ENCODE measurements at places on chromosomes 6 and 20. TPM values are rescaled to one million over a fixed set of nuclear protein-coding genes. Genes with fewer than 3 reads are reported as not detected.

DNA sequence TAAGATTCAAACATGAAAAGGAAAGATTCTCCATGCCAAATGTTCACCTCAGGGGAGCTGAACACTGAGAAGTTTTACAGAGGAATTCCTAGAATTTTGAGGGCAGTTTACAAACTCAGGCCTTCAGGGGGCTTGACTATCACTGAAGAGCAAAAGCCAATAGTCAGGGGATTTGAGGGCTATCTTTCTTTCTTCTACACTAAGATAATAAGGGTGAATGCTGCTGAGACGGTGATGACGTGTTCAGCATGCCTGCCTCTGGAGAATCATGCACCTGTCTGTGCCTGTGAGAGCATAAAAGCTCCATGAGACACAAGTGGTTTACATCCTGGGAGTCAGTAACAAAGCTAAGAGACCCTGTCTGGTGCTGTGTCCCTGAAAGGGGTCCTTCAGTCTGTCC lies 1085.6 kb downstream of the KIF16B start:
- DNase-seq: no peak

DNA sequence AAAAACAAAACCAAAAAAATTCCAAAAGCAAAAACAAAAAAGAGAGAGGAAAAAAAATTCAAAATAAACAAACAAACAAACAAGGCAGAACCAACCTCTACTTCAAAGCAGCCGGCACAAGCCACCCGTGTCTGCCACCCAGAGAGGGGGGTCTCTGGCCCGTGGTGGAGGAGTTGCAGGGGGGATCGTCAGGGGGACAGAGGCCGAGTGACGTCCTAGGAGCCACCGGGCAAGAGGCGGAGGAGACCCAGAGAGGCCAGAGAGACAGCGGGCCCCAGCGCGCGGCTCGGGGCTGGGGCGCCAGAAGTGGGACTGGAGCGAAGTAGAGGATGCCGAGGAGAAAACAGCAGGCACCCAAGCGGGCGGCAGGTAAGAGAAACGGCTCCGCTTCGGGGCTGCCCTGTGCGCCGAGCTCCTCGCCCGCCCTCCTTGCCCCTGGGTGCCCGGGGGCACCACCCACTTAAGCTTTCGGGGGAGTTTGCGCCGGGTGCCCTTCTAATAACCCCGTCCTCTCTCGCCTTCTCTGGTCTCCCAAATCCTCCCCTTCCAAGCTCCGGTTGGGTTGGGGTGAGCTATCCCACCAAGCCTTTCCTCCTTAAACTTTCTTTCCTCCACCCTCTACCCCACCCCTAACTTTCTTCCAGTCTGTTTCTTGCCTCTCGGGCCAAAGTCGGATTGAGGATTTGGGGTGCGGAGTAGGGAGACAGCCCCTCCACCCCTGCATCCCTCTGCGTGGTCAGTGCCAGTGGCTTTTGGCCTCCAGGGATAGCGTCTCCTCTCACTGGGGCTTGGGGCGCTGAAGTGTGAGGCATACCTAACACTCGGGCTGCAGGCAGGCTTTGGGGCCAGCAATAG lies 1.0 kb downstream of the TSHZ2 start:
- no peak for DNase-seq

- no peak for DNase-seq
These were observed 319.1 kb downstream of the CD83 start for GRCh38 chr6:14436592-14437132.

The OR2B6 gene
- total RNA-seq: not detected

GRCh38 chr6:147979966-147980365 lies 362.7 kb upstream of the SASH1 start:
- DNase-seq: no peak

DNA sequence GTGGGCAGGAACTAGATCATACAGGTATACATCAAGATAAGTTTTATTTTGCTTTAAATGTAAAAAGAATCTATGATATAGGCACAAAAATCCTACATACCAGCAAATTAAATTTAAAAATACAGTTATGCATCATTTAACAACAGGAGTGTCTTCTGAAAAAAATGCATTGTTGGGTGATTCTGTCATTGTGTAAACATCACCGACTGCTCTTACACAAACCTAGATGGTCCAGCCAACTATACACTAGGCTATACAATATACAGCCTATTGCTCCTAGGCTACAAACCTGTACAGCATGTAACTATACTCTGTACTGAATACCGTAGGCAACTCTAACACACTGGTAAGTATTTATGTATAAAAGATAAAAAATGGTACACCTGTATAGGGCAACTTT lies 139.4 kb downstream of the RNGTT start:
- DNase-seq: no peak

- DNase-seq: no peak
These were observed 33.1 kb upstream of the CHRNA4 start for GRCh38 chr20:63394069-63394919.

The LINC00237 gene
- not detected for total RNA-seq

GRCh38 chr6:117615750-117616390 lies 13.6 kb upstream of the GOPC start:
- no peak for DNase-seq

GRCh38 chr20:34083137-34083536 lies 28.9 kb downstream of the EIF2S2 start:
- DNase-seq: peak; percentile 80

GRCh38 chr6:27188885-27189418 lies 58.5 kb upstream of the PRSS16 start:
- peak; percentile 66 for DNase-seq

- peak; percentile 70 for DNase-seq
These were observed 27.1 kb downstream of the CD83 start for GRCh38 chr6:14144678-14145113.

The CLVS2 gene
- total RNA-seq: 0.18 TPM

- peak; percentile 80 for DNase-seq
These were observed 26.4 kb upstream of the FAM83C start for GRCh38 chr20:35318502-35319157.

- no peak for DNase-seq
These were observed 73.8 kb upstream of the CD93 start for GRCh38 chr20:23159947-23160318.

The PGC gene
- total RNA-seq: not detected

GRCh38 chr6:11975353-11975977 lies 36.6 kb upstream of the HIVEP1 start:
- no peak for DNase-seq
